ENCODE measurements at places on chromosomes 3 and 15.

DNA sequence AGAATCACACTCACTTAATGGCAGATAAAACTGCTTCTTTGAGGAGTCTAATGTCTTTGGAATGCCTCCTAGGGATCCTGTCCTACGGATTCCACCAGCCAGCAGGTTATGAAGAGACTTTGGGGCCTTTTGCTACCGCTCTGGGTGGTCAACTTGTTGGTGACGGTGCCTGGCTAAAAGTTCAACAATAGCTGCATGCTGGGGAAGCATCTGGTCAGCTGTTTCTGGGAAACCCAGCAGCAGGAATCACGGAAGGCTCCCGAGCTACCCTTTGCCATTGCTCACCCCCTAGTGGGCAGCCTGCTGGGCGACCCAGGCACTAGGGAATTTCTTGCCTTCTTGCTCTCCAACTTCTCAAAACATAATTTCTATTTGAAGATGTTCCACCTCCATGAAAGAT, 263.3 kb downstream of the NEK10 start:
- no peak for DNase-seq

GRCh38 chr3:159131376-159131775, 329.5 kb downstream of the MFSD1 start:
- DNase-seq: no peak

- no peak for DNase-seq
These were observed 40.9 kb upstream of the ATP13A3 start for GRCh38 chr3:194527726-194528125.

- DNase-seq: no peak
These were observed 172.6 kb downstream of the IL5RA start for GRCh38 chr3:2937592-2937991.

DNA sequence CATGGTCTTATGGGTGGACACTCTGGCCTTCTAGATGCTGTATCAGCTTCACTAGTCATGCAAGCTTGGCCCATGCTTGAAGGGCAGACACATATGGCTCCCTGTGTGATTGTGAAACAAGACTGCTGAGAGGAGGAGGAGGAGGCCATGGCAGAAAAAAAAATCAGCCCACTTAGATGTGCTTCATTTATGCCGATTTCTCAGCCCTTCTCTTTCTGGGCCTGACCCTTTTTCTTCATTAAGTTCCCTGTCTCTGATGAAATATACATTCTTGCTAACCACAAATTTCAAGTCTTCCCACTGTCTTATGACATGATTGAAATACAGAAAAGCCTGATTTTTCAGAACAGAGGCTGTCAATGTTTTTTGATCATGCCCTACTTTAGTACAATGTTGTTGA, 213.0 kb upstream of the FEZF2 start:
- no peak for DNase-seq

GRCh38 chr3:30675774-30676173, 69.4 kb downstream of the TGFBR2 start:
- no peak for DNase-seq

DNA sequence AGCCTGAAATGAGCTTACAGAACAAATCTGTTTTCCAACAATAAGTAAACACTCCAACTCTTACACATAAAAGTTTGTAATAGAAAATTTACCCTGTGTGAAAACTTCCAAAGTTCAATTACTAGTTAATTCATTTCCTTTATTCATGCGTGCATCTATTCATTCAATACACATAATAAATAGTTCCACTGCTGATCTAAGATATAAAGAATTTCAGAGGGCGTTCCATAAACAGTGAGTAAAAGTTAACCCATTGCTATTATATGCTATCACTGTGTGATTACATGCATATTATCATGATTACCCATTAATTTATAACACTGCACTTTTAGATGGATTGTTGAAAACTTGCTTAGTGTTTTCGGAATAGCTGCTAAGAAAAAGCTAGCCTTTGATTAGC, 36.2 kb upstream of the CFAP20DC start:
- DNase-seq: no peak

DNA sequence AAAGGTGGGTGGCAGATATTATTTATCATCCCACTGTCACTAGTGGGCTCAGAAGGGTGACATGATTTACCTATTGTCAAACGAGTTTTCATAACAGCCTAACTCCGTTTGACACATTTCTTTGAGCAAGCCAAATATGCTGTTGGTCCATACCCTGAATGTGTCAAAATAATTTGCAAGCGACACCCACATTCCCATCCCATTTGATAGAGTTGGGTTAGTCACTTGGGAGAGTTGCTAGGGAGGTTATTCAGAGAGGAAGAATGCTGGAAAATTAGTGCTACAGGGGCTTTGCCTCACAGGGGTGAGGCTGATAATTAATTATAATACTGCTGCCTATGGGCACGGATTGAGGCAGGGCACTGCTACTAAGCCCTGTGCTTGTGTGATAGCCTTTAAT, 98.5 kb upstream of the FHIT start:
- DNase-seq: no peak

- no peak for DNase-seq
These were observed 2.9 kb downstream of the SEMA3F start for GRCh38 chr3:50157827-50158529.

DNA sequence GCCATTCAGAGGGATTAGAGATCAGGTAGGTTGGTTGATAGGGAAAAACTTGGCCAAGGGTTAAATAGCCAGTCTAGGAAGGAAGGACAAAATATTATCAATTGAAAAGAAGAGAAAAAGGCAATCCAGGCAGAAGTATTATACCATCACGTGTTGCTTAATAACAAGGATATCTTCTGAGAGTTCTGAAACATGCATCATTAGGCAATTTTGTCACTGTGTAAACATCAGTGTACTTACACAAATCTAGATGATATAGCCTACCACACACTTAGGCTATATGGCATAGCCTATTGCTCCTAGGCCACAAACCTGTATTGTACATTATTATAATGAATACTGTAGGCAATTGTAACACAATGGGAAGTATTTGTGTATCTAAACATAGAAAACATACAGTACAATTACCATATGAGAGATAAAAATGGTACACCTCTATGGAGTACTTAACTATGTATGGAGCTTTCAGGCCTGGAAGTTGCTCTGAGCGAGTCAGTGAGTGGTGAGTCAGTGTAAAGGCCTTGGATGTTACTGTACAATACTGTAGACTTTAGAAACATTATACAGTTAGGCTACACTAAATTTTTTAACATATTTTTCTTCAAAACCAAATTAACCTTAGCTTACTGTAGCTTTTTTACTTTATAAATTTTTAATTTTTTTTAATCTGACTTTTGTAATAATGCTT, 2.7 kb downstream of the TEX55 start:
- DNase-seq: no peak

DNA sequence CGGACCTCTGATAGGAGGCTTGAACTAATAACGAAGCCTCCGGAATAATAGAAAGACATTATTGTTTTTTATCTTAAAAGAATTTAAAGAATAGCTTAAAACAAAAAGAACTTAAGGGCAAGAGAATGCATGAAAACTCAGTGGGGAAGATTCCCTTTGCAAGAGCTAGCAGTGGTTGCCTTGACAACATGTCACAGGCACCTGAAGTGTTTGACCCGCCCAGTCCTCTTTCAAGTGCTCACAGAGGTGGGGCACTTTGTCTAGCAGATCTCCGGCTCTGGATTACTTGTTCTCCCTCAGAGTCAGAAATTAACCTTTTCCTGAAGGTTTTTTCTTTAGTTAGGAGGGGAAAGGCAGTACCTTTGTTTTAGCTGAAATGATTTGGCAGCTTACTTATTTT, 37.8 kb downstream of the LARS2 start:
- no peak for DNase-seq

DNA sequence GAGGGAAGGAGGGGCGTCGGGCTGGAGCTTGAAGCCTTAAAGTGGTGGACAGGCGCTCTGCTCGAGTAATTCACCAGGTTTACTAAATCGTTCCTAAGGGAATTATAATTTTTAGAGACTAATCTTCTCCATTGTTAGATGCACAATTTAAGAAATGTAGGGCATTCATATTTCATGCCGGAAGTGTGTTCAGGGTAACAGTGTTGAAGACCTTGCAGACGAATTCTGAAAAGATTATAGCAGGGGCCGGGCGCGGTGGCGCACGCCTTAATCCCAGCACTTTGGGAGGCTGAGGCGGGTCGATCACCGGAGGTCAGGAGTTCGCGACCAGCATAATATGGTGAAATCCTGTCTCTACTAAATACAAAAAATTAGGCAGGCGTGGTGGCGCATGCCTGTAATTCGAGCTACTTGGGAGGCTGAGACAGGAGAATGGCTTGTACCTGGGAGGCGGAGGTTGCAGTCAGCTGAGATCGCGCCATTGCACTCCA, 365 bp upstream of the GTF2A2 start:
- no peak for DNase-seq

DNA sequence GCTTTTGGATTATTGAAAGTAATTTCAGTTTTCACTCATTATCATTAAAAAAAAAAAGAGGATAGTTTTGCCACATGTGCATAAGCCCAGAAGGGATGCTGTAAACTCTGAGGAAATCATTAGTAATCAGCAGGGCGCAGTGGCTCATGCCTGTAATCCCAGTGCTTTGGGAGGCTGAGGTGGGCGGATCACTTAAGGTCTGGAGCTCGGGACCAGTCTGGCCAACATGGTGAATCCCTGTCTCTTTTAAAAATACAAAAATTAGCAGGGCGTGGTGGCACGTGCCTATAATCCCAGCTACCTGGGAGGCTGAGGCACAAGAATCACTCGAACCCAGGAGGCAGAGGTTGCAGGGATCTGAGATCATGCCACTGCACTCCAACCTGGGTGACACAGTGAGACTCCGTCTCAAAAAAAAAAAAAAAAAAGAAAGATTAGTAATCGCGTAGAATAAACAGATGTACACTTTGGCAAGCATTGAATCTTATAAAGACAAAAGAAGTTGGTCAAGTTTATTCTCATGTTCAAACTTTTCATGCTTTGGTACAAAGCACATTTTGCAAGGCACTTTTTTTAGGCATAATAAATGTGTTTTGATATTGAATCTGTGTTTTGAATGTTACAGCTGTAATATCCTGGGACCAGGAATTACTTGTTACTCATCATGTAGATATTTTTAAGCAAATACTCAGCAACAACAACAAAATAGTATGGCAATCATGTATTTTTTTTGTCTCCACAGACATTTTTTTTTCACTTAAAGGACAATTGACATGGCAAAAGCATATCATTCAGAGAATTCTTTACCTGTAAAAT, 93.2 kb upstream of the AGTR1 start:
- no peak for DNase-seq

- DNase-seq: no peak
These were observed 83.8 kb upstream of the ROPN1 start for GRCh38 chr3:124075753-124076152.

DNA sequence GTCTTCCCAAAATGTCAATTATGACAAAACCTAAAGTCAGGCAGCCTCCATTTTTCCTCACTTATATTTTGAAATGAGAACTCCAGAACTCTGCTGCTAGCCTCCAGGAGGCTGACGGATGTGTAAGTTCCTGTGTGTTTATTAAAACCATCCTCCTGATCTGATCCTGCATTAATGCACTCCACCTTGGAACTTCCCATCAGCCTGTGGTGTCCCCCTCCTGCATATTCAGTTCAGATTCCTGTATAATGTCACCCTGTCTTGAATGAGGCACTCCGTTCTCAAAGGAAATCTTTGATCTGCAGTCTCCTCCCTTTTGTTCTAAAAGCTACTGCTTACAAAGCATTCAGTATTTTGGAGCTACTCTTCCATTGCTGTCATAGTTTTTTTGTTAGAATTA, 318.2 kb upstream of the ONECUT1 start:
- DNase-seq: no peak

GRCh38 chr3:64179860-64180259, 45.4 kb downstream of the PRICKLE2 start:
- no peak for DNase-seq

- DNase-seq: no peak
These were observed 82.1 kb downstream of the PCSK6 start for GRCh38 chr15:101407439-101407838.

DNA sequence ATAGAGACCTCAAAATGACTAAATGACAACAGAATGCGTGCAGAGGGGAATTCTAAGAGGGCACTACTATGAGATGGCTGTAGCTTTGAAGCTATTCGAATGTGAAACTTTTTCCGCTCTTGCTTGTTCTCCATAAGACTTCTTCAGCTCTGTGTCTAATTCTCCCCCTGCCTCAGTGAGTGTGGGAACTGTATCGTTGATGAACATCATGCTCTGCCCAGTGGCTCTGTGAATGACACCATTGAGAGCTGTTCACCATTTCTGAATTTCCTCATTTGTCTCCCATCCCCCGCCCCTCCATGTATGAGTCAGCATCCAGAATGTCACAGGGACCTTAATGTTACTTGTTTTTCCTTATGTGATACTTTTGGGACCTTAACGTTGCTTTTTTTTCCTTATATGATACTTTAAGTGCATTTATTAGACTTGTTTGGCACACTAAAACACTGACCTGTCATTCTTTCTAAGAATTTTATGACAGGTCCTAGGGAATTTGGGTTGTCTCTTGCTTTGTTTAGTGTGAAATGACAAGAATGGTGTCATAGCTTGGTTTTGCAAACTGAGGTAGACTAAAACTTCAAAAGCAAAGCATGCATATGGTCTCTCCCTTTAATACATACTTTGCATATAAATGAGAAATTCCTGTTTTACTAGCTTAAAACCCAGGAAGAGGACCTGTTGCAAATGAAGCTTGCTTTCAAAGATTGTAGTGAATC, 99.6 kb downstream of the FNDC3B start:
- DNase-seq: peak; percentile 25

- no peak for DNase-seq
These were observed 156.9 kb downstream of the SOX2 start for GRCh38 chr3:181868576-181869082.

DNA sequence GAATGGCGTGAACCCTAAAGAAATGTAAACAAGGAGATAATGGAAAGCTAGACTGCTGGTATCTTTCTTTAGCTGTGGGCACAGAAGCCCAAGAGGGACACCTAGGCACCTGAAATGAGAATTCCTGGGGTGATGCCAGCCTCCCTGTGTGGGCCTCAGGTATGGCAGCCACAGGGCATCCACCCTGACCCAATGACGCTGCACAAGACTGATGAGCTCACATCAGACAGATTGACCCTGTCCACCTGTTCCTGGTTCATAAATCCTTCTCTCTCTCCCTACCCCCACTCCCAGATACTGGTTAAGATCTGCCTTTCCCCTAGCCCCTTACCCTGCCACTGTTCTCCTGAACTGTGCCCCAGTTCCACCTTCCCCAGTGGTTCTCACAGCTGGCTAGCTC, 1.5 kb downstream of the GLB1 start:
- no peak for DNase-seq

GRCh38 chr15:42955518-42955917, 34.9 kb upstream of the TTBK2 start:
- no peak for DNase-seq

DNA sequence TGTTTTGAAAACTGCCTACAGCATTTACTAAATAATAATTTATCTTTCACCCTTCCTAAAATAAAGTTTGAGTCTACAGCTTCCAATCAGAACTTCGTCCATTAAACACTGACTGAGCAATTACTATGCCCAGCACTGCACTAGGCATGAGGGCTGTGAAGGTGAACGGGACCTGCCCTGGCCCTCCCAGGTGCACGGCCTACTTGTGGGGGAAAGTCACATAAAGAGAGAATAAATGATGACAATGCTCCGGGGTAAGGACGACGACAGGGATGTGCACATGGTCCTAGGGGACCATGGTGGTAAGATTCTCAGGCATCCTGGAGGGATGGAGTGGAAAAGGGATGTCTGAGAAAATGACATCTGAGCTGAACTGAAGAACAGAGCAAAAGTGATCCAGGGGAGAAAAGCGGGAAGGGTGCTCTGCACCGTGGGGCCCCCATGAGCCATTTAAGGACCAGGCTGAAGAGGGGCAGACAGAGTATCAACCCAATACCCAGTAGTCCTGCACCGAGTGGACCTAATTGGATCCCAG, 11.5 kb downstream of the PLA2G4F start:
- DNase-seq: no peak
